Activated effector memory CD4-positive, alpha-beta T cell treated with Interleukin-2 at 50 U/mL for 16 hours (primary cell): ENCODE measurements at places on chromosomes 4 and X.

DNA sequence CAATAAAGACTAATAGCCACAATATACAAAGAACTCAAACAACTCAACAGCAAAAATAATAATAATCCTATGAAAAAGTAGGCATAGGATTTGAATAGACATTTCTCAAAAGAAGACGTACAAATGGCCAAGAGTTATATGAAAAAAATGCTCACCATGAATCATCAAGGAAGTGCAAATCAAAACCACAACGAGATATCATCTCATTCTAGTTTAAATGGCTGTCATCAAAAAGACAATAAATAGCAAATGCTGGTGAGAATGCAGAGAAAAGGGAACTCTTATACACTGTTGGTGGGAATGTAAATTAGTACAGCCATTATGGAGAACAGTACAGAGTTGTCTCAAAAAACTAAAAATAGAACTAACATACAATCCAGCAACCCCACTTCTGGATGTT is 18.8 kb downstream of the TLR6 start:
- no peak for DNase-seq

GRCh38 chr4:79915246-79915645 is 157.8 kb downstream of the ANTXR2 start:
- no peak for DNase-seq

- DNase-seq = no peak
These were observed 64.7 kb upstream of the UXT start for GRCh38 chrX:47723689-47724088.

DNA sequence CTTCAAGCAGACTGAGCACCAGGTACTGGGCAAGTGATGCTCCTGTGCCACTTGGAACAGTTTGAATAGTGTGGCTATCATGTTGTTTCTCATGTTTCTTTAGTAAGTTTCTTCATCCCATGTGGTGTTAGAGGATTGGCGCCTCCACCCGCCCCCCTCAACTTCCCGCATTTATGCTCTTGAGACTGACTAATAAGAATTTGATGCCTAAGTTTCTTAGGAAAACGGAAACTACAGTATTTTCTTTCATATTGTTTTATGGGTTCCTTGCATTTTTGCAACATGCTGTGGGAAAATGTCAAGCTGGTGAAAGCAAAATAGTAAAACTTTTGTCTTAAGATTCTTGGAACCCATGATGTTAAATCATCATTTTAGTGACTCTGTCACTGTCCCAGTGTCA is 101.2 kb upstream of the SLC4A4 start:
- DNase-seq = no peak

DNA sequence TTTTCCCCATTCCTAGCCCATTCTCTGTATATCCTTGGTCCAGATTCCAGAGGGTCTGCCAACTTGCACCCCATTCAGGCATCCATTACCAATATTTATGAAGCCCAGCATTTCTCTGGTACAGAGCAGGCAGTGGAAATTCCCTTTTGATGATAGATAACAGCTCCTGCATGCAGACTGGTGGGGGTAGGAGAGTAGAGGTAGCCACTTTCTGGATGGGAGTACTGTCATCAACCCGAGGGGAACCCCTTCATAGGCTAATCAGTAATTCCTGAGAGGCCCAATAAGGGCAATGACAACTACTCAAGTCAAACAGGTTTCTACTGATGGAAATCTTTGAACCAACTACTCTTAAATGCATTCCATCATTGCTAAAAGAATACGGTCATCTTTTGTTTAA is 63.7 kb downstream of the COL25A1 start:
- DNase-seq = no peak

DNA sequence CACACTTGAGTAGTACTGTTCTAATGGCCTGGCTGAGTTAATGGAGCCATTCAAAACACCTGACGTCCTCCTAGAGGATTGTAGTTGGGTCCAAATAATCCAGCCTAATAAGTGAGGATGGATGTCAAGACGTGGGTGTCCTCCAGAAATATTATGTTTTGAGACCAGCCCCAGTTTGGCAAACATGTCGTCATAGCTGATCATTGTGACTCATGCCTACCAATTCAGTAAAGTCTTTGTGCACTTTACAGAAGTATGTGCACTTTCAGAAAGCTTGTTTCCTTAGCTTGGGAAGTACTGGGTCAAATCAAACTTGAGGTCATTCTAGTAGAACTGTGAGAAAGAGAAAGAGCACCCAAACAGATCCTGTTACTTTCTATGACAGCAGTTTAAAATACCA is 37.6 kb upstream of the GLRA2 start:
- DNase-seq = no peak

GRCh38 chrX:73922856-73923455 is 360.0 kb downstream of the CHIC1 start:
- DNase-seq = no peak

DNA sequence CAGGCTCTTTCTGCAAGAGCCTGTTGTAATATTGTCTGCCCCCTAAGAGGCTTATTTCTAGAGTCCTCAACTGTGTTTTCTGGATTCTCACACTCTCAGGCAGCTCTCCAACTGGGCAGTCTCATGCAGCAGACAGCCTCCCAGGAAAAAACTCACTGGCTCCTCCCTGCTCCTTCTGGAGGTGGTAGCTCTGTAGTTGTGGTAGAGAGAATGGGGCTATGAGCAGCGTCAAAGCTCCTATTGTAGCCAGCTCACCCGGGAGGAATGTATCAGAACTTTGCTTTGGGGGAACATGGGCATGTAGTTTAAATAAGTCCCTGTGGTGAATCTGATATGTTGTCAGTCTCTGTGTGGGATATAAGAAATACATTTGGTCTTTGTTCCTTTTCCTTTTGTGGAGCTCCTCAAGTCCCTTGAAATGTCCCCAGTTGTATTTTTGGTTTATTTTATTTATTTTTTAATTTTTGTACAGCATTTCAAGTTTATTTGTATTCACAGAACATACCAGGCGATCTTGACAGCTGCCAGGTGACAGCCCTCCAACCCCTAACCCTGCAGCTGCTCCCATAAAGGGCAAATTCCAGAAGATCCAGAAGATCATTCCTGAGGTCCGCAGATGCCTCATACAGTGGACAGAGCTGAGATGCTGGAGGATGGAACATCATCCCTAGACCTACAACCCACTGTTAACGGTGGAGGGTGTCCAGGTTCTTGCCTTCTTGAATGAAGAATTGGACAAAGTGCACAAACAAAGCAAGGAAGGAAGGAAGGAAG is 45.7 kb downstream of the TRIM61 start:
- DNase-seq = no peak

DNA sequence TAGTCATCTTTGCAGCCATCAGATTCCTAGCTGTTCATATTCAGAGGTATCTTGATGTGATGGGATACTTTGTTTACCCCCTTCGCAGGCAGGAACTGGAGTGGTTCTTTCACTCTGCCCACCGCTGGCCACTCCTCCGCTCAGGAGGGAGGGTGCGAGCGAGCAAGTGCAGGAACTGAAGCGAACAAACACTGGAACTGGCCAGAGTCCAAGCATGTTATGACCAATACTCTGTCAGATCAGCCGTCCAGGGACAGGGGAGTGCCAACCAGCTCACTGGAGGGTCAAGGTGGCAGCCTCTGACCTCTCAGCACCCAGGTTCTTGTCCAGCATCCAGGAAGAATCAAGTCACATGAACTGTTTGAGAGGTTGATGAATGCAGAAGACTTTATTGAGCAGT is 18.0 kb upstream of the MANBA start:
- DNase-seq = no peak

- DNase-seq = no peak
These were observed 244.0 kb upstream of the SMIM31 start for GRCh38 chr4:164509951-164510350.

DNA sequence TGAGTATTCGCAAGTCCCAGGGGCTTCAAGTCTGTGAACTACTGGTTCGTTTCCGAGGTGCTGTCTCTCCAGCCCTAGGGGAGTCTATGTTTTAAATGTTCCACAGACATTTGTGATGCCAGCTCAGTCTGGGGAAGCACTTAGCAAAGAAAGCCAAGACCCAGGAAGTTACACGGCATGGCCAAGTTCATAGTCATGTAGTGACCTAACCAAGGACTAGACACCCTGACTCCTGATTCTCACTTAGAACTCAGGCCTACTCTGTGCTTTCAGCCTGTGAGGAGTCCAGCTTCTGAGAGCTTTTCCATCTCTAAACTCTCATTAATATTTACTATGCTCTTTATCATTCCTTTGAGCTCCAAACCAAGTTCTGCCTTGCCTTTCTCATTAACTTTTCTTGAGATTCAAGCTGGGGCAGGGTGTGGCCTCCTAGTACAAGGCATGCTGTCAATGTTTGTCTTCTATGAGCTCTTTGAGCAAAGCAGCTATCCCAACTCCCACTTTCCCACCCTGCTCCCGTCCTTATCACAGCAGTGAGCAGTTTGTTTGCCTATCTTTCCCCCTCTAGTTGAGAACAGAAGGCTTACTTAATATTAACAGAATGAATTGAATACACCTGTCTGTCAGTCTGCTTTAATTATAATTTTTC is 105.4 kb upstream of the FAM9C start:
- no peak for DNase-seq

DNA sequence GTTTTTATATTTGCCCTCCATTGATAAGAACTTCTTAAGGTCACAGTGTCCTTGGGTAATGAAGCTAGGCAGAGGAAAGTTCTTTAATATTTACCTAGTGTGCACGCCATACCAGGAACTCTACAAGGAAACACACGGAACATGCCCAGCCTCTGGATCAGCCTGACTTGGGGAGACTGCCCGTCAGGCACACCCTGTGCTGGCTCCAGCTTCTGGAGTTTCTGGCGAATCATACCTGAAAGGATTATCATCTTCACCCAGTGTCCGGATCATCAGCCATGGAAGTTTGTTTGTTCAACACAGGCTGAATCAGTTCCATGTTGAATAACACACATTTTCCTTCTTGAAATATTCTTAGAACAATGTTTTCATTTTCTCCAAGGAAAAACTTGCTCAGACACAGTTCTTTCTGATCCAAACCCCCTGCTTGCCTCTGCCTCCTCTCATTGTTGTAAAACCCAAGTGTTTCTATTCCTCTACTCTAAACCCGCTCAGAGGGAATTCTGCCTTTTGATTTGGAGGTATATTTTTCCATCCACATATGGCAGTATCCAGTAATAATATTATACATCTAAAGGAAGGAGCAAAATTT is 176.7 kb downstream of the SHROOM3 start:
- DNase-seq = no peak

DNA sequence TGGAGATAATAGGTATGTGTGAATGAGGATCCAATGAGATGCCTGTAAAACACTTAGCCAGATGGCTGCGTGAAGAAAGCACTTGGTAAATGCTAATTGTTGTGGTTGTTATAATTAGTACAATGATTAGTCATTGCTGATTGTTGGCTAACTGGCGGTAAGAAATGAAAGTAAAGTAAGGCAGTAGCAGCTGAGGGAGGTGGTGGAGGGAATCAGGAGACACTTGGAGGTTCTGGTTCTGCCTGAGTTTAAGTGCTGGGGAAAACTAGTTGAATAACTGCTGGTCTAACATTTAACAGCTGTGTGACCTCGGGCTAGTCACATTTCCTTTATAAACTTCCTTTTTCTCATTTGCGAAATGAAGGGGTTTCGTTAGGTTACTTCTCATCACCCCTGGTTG is 30.9 kb downstream of the CD38 start:
- no peak for DNase-seq

- DNase-seq = no peak
These were observed 52.0 kb downstream of the RASL11B start for GRCh38 chr4:52914051-52914605.

DNA sequence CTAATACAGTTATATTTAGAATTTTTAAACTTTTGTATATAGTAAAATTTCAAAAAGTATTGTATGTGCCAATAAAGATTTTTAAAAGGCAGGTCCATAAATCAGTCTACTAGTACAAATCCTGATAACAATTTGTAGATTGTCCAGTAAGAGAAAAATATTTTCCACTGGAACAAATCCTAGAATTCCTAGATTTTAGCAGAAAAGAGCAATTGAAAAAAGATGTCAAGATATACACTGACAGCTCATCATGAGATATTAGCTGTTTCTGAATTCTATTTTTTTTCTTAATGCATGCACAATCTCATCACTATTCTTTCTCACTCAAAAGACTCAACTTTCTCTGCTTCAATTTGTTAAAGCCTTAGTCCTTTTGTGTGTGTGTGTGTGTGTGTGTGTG is 289.2 kb upstream of the MAD2L1 start:
- DNase-seq = no peak

GRCh38 chrX:124151195-124151594 is 181.3 kb upstream of the TEX13D start:
- no peak for DNase-seq

- no peak for DNase-seq
These were observed 142.2 kb downstream of the HS3ST1 start for GRCh38 chr4:11286533-11286932.

DNA sequence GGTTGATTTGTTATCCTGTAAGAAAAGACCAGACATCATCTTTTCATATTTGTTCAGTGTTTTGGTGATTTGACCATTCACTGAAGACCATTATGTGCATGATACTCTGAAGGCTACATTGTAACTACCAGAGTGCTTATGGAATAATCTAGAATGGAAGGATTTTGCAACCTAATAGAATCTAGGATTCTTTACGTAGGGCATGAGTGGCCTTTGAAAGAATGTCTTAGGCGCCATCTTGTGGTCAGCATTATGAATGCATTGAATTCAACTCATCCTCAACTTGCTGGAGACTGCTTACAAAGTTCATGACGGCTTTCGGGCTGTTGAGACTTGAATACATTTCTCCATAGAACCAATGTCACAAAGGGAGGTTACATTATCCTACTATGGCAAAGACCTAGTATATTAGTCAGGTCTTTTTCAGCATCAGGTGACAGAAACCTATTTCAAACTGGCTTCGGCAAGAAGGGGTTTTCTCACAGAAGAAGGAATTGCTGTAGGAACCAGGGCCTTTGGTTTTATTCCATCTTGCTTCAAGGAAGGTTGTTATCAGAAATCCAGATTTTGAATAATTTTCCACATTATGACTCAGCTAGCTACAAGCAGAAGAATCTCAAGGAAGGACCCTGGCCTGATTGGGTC is 104.1 kb downstream of the GPAT3 start:
- no peak for DNase-seq

- DNase-seq = no peak
These were observed 15.8 kb upstream of the SRD5A3 start for GRCh38 chr4:55330241-55330640.

GRCh38 chr4:87543835-87544461 is 14.8 kb upstream of the SPARCL1 start:
- no peak for DNase-seq

DNA sequence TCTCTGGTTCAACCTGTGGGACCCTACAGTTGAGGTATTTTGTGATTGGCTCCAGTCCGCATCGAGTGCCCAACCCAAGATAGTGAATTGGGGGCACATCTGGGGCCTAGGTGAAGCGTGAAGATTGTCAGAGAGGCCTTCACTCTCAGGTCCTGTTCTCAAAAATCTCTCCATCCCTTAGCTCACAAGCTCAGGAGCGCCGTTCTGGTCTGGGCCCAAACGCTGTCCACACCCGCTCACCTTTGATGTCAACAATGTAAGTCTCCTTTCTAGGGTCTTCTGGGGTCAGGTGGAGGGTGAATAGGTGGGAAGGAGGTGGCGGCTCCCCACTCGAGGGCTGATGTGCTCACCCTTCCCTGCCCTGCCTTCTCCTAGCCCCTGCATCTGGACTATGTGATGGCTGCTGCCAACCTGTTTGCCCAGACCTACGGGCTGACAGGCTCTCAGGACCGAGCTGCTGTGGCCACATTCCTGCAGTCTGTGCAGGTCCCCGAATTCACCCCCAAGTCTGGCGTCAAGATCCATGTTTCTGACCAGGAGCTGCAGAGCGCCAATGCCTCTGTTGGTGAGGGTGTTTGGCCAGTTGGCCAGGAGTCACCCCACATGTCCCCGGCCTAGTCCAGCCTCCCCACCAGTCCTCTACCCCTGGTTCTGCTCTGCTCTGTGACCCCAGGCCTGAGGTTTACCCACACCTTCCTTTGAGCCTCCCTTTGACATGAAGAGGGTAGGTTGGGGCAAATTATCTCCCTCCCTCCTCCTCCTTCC is 7.6 kb upstream of the CDK16 start:
- DNase-seq = no peak
